ENCODE measurements at places on chromosomes 4 and X.

- no peak for DNase-seq
These were observed 322.9 kb downstream of the ANKRD50 start for GRCh38 chr4:124389591-124389990.

DNA sequence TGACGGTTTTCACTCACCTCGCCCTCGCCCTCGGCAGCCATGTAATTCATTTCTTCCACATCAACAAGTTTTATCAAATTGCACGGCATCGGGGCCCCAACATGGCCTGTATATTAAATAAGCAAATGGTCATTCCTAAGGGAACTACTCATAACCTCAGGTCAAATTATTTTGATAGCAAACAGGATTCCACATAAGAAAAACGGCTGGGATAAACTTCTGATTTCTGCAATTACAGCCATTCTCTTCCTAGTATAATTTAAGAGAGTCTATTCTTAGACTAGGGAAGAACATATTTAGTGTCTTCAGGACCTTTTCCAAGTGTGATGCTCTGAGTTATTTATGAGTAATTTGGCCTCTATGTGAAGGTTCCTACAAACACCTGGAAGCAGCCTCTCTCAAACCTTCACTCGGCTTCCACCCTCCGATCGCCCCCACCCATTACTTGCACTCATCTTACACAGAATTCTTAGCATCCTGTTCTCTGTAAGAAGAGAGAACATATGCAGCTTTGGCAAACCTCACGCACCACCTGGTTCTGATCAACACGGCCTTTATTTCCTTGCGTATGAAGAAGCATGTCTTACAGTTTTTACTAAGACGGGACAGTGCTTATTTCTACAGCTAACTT, 29.4 kb upstream of the CENPU start:
- no peak for DNase-seq

GRCh38 chr4:55931043-55931442, 17.7 kb upstream of the CEP135 start:
- no peak for DNase-seq

- DNase-seq = no peak
These were observed 20.8 kb upstream of the TMEM184C start for GRCh38 chr4:147596377-147596776.

GRCh38 chr4:162700815-162701361, 465.8 kb downstream of the NAF1 start:
- DNase-seq = no peak

DNA sequence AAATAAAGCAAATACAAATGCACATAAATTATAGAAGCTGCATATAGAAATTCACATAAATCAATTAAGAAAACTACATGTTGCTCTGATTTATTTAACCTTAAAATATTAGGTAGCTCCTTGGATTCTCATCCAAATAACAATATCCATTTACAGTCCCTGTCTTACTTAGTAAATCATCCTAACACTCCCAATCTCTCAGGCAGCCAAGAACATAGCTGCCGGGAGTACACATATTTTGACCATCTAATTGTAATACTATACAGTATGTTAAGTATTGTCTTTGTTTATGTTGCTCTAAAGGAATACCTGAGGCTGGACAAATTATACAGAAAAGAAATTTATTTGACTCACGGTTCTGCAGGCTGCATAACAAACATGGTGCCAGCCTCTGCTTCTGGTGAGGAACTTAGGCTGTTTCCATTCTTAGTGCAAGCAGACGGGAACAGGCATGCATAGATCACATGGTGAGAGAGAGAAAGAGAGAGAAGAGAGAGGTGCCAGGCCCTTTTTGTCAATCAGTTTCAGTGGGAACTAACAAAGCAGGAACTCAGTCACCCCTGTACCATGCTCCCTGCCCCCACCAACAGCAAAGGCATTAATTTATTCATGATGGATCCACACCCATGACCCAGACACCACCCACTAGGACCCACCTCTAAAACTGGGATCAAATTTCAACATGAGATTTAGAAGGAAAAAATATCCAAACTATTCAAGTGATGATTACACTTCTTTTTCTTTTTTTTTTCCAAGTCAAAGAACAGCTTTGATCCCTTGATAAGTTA, 614.8 kb upstream of the TECRL start:
- DNase-seq = no peak

DNA sequence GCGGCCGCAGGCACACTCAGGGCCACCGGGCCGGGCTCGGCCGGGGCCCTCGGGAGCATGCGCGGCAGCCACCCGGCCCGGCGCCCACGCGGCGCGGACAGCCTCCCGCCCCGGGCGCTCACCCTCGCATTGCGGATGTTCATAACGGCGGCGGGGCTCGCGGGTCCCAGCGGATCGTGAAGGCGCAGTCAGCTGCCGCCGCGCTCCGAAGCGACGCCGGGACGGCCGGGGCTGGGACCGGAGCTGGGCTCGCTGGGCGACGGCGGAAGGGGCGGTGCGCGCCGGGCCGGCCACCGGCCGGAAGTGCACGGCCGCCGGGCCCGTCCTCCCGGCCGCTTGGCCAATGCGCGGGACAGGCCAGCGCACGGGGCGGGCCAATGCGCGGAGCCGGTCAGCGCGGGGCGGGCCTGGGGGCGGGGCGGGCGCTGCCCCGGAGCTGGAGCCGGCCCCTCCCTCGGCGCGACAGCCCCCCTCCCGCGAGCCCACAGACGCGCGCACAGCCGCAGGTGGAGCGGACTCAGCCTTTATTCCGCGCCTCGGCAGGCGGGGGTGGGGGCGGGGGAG, at the start of gene NAA10:
TSS of gene NAA10 (minus strand) at position 276 of the 564 bp plus-strand sequence. CDS start at position 143, 133 bp downstream.
- DNase-seq = no peak

GRCh38 chr4:108527723-108528122, 92.7 kb upstream of the RPL34 start:
- DNase-seq = no peak

GRCh38 chrX:71563921-71564320, 14.3 kb upstream of the GCNA start:
- DNase-seq = no peak

DNA sequence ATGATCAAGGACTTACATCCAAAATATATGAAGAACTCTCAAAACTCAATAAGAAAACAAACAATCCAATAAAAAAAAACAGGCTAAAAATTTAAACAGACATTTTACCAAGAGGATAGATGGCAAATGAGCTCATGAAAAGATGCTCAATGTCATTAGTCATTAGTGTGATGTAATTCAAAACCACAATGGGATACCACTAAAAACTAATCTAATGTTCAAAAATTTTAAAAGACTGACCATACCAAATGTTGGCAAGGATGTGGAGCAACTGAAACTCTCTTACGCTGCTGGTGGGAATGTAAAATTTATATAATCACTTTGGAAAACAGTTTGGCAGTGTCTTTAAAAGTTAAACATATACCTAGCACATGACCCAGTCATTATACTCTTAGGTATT, 43.7 kb downstream of the RPS6KA6 start:
- no peak for DNase-seq

GRCh38 chr4:176422001-176422400, 102.2 kb downstream of the SPCS3 start:
- no peak for DNase-seq

GRCh38 chrX:115138040-115138439, 51.2 kb upstream of the RBMXL3 start:
- no peak for DNase-seq

- no peak for DNase-seq
These were observed 241.4 kb upstream of the GALNT7 start for GRCh38 chr4:172927096-172927814.

DNA sequence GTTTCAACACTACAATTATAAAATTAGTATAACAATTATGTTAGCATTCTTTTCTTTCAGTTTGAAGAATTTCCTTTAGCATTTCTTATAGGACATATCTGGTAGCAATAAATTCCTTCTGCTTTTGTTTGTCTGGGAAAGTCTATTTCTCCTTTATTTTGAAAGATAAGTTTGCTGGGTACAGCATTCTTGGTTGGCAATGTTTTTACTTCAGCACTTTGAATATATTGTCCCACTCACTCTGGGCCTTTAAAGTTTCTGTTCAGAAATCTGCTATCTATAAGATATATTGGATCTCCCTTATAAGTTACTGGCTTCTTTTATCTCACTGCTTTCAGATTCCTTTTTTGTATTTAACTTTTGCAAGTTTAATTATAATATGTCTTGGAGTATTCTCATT, 222.1 kb downstream of the PARM1 start:
- DNase-seq = no peak

DNA sequence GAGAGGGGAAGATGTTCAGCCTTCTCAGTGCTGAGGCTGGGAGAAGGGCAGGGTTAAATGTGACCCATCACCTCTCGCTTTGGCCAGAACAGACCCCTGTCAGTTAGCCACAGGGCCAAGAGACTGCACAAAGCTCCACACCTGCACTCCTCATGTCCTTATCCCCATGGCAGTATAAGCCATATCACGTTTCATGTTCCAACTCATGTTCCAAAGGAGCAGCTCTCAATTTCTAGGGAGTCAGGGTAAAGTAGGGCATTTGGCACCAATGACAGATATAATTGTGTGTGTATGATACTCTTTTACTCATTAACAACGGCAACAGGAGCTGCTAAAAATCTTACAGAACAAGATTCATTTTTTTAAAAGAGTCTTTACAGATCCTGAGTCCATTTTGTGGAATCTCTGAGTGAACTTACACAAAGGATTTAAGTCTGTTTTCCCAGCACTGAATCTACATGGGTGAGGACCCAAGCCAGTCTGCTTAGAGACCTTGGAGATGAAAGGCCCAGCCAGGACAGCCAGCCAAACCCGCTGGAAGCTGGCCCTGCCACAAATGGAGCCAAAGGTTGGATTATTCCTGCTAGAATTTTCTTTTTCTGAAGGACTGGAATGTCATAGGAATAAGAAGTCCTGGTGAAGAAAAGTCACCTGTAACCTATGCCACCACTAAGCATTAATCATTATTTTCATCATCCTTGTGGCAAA, 129.1 kb upstream of the SMAD1 start:
- DNase-seq = no peak

DNA sequence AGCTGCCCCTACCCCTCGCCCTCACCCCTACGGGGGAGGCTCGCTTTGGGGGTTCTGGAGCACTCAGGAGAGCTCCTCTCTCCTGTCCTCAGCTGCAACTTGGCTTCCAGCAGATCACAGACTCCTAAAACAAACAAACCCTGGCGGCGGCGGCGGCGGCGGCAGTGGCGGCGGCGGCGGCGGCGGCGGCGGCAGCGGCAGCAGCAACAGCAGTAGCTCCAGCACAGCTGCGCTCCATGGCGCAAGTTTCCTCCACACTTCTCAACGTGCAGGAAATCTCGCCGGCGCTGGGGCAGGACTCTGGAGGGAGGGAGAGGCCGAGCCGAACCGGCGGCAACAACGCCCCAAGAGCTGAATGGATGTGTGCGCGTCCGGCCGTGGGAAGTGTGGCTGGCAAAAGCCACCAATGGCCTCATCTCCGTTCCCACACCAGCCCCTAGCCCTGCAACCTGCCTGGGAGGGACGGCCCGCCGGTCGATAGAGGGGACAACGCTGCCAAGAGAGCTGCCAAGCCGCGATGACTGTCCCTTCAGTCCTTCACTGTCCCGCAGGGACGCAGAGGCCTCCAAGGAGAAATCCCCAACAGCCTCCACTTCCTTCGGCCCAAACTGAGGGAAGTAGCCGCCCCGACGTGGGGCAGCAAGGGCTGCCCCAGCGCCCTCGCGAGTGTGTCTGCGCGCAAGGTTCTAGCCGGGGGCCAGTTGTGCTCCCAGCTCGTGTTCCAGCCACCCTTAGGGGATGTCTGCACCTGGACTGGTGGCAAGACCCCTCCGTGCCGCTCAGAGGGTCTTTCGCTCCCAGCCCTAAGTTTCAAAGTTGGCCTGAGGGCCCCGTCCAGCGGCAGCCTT, 775 bp downstream of the SHROOM4 start:
- no peak for DNase-seq

DNA sequence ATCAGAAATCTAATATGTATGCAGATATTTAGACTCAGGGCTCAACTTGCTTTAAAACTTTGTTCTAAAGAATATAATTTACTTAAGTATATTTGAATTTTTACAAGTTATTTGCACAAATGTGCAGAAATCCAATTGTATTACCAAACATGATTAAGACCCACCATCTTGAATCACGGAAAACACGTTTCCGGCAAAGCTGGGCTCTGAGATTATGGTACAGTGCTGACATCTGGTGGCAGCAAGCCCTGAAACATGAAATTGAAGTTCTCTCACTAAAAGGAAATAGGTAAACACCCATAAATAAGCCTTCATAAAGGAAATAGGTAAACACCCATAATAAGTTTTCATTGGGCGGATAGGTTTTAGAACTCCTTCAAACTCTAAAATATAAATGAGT, 98.3 kb upstream of the MAOA start:
- DNase-seq = peak; percentile 12

DNA sequence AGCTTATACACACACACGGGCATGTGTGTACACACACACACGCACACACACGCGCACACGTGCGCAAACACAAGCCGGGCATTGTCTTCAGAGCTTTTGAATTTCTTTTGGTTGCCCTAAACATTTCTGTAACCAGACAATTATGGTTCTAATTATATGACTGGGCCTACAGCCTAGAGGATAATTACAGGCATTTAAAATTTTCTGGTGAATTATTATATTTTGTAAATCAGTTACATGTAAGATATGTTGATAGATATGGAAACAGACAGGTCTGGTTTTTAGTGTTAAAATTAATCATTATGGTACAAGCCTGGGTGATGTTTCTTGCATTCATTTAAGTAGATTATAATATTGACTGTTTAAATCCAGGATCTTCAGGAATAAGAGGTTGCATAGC, 1120.5 kb downstream of the ADGRL3 start:
- DNase-seq = no peak

DNA sequence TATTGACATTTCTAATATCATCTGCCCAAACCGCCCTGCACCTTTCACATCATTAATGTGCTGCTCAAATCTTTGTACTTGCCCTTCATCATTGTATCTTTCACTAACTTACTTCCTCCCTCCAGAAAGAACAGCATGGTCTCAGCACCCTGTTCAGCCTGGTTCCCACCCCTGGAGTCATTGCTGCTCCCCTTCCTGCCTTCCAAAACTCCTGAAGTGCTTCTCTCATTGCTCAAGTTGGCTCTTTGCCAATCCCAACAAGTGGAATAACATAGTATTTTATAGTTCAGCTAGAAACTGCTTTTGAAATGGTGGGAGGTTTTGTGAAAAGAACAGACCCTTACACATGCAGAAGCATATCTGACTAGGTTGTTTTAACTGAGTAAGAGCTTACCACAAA, 14.0 kb upstream of the TTC29 start:
- DNase-seq = no peak

GRCh38 chr4:52051213-52051614, at the start of gene SPATA18:
Gene SPATA18 (plus strand): TSS chr4:52051304. CDS start chr4:52051705, 401 bp downstream.
- DNase-seq = no peak

DNA sequence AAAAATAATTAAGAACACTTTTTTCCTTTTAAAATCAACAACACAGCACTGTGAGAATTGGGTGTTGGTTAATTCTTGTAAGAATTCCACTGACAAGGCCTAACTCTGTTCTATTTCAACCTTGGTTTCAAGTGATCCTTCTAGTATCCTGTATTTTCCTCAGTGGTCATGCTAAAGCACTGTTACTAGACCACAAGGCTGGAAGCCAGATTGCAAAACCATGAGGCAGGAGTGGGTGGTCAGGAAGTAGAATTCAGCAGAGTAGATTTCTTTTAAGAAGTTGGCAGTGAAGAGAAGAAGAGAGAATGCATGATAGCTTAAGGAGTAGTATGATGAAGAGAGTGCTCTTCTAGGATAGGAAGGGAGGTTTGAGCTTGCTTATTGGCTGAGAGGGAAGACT, 71.6 kb upstream of the LEF1 start:
- DNase-seq = no peak

Measured in stimulated activated CD8-positive, alpha-beta memory T cell treated with anti-CD3 and anti-CD28 coated beads, Interleukin-7, amount 100 ng/mL, for 24 hours (primary cell).